Hippocampal formation (tissue), 2 donors: ENCODE measurements at places on chromosomes 1 and 21.
A peak's percentile ranks its signal among the peaks of the same experiment; 100 is the strongest.

DNA sequence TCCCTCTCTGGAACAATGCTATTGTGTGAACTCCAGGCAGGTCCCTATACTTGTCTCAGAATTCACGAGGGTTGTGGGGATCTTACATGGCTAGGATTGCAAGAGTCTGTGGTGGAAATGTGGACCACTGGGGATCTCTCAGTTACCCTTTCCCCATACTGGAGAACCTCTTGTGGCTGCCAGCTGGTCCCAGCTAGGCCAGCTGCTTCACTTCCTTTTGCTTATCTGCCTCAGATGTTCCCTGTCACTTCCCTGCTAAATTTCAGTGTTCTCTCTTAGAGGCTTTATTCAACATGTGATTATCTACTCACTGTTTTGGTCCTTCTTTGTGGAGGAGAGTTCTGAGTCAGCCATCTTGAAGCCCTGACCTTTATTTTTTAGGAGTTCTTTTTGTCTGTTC, 75.9 kb upstream of the SAMD13 start:
- DNase-seq, result no peak

GRCh38 chr1:32241001-32241763, 5.8 kb upstream of the FAM167B start:
- DNase-seq, result peak; percentile 47

- no peak for DNase-seq
Measured at GRCh38 chr21:19557046-19557445, 1153.5 kb upstream of the TMPRSS15 start.

- no peak for DNase-seq
Measured at GRCh38 chr1:39328586-39329121, 124.2 kb downstream of the MACF1 start.

- DNase-seq, result no peak
Measured at GRCh38 chr1:176110203-176110602, 96.9 kb downstream of the COP1 start.

DNA sequence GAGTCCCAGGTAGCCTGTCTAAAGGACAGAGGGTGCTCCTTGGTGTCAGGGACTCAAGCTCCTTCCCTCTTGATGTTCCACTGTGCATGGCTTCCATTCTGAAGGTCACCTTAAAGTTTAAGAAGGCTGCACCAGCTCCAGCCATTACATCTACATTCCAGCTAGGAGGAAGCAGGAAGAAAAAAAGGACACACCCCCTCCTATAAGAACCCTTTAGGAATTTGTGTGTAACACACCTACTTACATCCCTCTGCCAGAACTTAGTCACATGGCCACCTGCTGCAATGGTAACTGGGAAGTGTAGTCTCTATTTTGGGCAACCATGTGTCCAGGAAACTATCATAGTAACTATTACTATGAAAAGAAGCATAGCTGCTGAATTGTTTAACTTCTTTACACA, 161.6 kb upstream of the KLHDC7A start:
- DNase-seq, result no peak

- DNase-seq, result no peak
Measured at GRCh38 chr21:28579986-28580550, 412.6 kb downstream of the LTN1 start.

DNA sequence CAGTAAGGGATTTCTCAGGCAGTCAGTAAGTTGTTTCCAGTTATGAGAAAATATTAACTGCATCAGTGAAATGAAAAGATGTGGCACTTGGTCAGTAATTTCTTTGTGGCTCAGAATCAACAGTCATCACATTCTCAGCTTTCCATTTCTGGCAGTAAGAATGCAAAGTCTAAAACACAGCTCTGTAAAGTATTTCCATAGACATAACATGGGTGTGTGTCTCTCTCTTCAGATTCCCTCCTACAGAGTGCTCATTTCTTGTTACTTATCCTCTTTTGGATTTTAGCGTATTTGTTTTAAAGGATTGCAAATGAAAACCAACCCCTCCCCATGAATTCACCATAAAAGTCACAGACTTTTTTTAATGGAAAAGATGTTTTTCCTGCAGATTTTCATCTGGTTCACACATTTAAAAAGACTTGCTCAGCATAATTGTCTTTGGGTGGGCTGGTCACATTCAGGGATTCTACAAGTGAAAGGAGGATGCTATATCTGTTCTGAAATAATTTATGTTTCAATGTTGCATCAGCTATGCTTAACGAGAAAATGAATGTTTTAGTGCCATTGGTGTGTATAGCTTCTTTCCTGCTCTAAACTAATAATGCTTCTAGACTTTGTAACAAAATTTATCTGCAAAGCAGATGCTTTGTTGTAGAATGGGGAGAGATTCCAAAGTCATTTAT, 34.6 kb upstream of the CD55 start:
- DNase-seq, result no peak

- DNase-seq, result no peak
Measured at GRCh38 chr1:159421821-159422220, 10.2 kb upstream of the OR10J4 start.

DNA sequence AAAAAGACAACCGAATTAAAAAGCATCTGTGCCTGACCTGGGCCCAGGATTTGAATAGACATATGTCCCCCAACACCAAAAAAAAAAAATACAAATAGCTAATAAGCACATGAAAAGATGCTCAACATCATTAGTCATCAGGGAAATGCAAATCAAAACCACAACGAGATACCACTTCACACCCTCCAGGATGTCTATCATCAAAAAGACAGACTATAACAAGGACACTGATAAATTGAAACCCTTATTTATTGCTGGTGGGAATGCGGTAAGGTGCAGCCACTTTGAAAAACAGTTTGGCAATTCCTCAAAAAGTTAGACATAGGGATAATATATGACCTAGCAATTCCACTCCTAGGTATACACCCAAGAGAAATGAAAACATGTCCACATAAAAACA, 72.3 kb upstream of the CAMK1G start:
- DNase-seq, result no peak

DNA sequence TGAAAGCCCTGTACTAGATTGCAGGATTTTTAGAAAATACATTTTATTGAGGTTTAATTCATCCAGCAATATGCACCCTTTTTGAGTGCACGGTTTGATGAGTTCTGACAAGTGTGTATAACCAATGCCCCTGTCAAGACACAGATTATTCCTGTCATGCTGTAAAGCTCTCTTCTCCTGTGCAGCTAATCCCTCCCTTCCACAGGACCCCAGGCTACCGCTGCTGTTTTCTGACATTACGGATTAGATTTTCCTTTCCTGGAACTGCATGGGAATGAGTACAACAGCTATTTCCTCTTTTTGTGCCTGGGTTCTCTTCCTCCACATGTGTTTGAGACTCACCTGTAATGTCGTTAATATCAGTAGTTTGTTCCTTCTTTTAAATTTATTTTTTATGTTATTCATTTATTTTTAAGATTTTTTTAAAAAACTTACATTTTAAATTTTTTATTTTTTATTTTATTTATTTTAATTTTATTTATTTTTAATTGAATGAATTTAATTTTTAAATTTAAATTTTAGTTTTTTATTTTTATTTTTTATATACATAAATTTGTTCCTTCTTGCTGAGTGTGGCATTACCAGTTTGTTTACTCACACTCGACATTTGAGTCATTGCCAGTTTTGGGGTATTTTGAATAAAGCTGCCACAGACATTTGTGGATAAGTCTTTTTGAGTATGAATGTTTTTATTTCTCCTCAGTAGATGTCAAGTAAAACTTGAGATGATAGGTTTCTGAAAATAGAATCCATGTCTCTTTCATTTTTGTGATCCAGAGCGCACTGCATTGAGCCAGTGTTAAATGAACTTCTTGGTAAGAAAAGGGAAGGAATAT, 79.0 kb upstream of the B3GALT5 start:
- no peak for DNase-seq

GRCh38 chr1:216154063-216154462, 269.2 kb downstream of the USH2A start:
- no peak for DNase-seq

- no peak for DNase-seq
Measured at GRCh38 chr1:113422315-113423068, 32.2 kb downstream of the MAGI3 start.

DNA sequence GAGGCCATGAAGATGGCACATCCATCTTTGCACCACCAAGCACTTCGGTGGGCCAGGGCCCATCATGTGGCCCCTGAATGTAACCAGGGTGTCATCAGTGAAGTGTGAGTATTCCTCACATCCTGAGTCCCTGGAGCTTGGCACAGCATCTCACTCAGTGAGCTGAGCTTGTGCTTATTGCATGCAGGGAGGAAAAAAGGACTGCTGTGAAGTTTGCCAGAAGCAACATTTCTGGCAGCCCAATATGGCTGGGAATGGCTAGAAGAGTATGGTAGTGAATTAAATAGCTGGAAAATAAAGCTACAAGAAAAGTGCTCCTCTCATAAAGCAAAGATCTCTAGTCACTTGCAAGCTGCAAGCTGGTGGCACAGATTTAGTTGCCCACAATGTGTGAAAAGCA, 109.3 kb downstream of the TNFSF18 start:
- peak; percentile 35 for DNase-seq

- no peak for DNase-seq
Measured at GRCh38 chr1:117564227-117565075, 41.4 kb upstream of the TENT5C start.

- no peak for DNase-seq
Measured at GRCh38 chr1:89962024-89962741, 32.7 kb upstream of the ZNF326 start.

DNA sequence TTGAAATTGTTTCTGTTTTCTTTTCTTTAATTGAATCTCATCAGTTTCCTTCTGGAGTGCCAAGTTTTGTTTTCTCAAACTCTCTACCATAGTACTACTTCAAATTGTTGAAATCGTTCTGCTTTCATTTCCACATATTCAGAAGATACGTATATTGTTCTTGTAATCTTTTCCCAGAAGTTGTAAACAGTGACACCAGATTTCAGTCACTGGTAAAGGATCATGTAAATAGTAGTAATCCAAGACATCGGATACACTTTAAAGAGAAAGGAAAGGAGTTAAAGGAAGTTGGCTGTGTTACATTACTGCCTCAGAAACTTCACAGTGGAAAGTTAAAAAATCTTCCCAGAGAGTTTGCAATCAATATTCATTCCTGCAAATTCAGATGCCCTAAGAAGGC, 67.5 kb downstream of the RGL1 start:
- no peak for DNase-seq

- no peak for DNase-seq
Measured at GRCh38 chr1:47187926-47188250, 1.9 kb downstream of the PDZK1IP1 start.

DNA sequence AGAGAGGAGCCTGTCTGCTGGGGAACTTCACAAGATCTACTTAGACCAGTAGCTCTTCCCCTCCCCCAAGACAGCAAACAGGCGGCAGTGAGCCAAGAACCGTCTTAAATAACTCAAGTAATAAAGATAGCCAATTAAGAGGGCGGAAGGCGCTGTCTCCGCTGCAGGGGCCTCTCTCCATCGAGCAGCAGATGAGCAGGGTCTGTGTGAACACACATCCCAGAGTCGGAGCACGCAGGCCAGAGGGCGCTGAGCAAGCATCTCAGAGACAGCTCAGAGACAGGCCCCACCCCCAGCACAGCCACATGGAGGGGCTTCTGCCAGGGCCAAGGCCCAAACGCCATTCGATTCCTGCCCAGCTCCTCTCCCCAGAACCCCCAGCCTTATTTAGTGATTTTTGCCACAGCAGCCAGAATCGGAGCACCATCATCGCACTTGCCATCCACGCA, 11.1 kb downstream of the IFFO2 start:
- DNase-seq, result no peak

GRCh38 chr1:6638226-6638625, 13.6 kb downstream of the THAP3 start:
- peak; percentile 48 for DNase-seq

DNA sequence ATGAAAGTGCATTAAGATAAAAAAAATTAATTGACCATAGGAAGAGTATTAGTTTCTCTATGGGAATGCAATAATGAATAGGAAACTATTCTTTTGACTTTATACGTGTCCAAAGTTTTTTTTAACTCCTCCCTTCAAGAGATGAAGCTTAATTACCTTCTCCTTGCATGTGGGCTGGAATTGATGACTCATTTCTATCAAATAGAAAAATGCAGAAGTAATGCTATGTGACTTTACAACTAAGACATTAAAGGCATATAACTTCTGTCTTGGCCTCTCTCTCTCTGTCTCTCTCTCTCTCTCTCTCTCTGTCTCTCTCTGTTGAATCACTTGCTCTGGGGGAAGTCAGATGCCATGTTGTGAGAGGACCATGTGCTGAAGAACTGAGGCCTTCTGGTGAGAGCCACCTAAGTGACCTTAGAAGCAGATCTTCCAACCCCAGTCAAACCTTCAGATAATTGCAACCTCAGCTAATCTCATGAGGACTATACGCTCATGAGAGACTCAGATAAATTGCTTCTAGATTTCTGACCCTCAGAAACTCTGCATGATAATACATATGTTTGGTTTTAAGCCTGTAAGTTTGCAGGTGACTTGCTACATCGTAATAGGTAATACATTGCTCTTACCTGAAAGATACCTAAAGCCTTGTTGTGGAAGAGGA, 414.2 kb downstream of the KCNT2 start:
- DNase-seq, result no peak

GRCh38 chr21:46646541-46647154, 11.2 kb downstream of the PRMT2 start:
- no peak for DNase-seq

DNA sequence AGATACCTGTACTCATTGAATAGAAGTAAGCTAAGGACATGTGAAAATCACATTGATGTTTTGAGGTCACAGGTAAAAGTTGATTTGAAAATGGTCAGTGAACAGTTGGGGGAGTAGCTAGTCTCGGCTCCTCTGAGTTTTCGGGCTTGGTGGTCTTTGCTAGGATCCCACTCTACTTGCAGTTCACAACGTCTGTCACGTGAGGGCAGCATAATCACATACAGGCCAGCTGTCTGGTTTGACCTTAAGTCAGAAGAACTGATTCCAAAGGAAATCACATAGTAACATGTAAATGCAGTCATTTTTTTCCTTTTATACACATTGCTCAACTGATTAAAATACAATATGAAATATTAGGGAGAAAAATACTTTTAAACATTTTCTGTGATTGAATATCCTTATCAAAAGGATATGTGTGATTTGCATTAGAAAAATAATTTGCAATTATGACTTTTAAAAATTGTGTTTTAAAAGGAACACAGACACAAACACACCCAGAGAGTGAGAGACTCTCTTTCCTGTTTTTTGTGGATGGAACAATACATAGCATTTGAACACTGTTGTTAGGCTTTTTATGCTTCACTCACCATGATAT, 21.8 kb upstream of the PDC start:
- DNase-seq, result peak; percentile 19

DNA sequence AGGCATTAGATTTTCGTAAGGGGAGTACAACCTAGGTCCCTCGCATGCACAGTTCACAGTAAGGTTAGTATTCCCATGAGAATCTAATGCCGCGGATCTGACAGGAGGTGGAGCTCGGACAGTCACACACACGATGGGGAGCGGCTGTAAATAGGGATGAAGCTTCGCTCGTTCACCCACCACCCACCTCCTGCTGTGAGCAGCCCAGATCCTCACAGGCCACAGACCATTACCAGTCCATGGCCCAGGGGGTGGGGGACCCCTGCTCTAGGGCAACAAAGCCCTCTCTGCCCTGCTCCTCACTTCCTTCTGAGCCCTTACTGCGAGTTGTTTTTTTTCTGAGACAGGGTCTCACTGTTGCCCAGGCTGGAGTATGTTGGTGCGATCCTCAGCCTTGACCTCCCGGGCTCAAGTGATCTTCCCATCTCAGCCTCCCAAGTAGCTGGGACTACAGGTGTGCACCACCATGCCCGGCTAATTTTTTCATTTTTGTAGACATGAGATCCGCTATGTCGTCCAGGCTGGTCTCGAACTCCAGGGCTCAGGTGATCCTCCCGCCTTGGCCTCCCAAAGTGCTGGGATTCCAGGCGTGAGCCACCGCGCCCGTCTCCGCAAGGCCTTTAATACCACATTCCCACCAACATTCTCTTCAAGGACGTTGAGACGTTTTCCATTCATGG, 21.3 kb downstream of the TRPM2 start:
- no peak for DNase-seq
